CD4-positive, alpha-beta T cell treated with Interferon gamma for 1 hour (primary cell): ENCODE measurements at places on chromosomes 11 and 22.

DNA sequence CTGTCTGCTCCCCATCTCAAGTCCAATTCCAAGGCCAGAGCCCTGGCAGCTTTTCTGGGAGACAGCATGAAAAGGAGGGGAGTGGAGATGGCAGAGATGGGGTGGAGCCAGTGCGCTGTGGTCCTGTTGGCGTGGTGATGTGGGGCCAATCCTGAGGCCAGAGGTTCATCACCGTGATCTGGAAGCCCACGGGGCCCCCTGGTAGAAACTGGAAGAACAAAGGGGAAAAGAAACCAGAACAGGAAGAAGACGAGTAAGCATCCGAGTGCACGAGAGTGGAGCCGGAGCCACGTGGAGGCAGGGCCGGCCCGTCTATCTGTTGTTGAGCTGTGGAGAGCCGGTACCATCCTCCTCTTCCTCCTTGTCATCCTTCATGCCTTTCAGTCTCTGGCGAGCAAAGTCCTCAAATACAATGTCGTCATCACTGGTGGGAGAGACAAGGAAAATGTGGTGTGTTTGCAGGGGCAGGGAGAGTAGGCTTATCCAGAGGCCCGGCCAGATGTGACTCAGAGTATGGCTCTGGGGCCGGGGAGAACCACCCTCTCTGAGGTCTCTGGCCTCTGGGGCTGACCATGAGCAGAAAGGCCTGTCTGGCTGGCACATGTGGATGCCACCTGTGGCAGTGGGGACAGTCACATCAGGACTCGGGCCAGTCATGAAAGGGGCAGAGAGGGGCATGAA lies 25.4 kb downstream of the TPBGL start:
- DNase-seq = no peak

- DNase-seq = no peak
These were observed 96.0 kb upstream of the PITPNB start for GRCh38 chr22:28015046-28015425.

DNA sequence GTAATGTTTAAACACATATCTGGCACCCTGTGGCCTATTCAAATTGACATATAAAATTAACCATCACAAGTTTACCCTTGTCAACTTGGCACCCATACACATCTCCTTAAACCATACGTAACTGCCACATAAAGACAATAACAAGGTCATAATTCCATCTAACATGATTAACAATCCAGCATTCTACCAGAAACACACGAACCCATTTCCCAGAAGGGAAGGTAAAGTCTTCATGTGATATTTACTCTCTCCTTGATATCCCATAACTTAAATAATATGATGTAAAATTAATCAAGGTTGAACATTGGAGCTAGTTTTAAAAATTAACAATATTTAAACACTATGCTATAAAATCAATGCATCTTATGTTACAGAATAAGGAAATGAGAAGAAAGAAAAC lies 55.2 kb upstream of the CEP295 start:
- DNase-seq = no peak

DNA sequence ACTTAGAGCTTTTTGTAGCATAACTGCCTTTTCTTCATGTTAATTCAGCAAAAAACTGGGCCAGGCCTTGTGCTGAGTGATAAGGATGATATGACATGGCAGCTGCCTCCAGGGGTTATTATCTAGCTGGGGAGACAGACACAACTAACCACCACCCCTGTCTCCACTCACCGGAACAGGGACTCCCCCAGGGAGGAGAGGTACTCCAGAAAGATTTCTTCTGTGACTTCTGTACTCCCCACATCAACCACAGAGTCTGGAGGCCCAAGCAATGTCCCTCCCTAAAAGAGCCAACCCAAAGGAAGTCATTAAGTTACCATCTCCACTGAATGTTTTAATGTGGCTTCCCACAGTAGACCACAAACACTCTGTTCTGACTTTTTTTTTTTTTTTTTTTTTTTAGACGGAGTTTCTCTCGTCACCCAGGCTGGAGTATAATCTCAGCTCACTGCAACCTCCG lies 14.3 kb upstream of the PMM1 start:
- peak; percentile 58 for DNase-seq

GRCh38 chr11:126328938-126329643 lies 25.2 kb downstream of the DCPS start:
- no peak for DNase-seq

DNA sequence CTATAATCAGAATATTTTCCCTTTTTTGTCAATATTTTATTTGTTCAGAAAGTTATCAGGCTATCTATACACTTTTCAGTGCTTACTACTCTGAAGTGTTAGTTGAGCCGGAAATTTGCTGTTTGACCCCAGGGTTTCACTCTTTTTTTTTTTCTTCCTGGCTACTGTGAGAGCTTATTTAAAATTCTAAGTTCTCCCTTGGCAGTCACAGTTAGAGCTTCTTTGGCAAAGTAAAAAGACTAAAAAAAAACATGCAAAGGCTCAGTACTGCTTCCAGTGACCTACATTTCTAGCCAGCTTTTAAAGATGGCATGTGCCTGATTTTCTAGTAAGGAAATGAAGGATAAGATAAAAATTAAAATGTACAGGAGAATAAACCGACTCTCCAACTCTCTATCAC lies 48.4 kb downstream of the ELP4 start:
- DNase-seq = no peak

- DNase-seq = no peak
These were observed 577.8 kb downstream of the JRKL start for GRCh38 chr11:96967616-96968015.

DNA sequence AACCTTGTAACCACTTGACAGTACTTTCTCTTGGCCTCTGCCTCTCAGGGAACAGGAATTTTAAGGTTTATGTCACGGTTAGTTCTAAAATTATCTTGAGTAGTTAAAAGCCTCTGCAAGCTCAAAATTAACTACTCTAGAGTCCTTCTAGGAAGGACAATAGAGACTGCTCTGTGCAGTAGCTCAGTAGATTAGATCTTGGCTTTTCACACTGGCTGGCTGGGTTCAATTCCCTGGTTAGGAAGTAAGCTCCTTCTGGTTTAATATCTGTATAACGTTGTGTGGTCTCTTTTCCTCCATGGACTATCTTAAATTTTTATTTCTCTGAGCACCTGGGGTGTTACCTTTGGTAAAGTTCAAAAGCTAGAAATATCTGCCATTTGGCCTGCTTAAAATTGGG lies 109.2 kb downstream of the AASDHPPT start:
- no peak for DNase-seq

- no peak for DNase-seq
These were observed 1.1 kb upstream of the APLP2 start for GRCh38 chr11:130068546-130068985.

GRCh38 chr11:45933131-45933831 lies 10.8 kb downstream of the LARGE2 start:
- peak; percentile 62 for DNase-seq

DNA sequence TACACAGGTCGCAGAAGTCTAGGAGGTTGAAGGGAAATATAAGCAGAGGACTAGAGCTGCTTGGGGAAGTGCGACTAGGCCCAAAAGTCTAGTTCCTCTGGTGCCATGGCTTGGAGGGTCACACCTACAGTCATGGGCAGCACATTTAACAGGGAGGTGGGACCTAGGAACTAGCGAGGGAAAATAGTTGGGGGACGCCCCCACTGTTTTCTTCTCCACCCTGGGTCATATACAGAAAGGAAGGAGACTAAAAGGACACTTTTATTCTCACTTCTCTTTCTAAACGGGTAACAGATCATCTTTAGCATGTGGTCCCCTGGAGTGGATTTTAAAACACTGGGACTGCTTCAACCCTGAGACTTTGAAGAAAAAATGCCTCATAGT lies 16.6 kb downstream of the APIP start:
- no peak for DNase-seq

DNA sequence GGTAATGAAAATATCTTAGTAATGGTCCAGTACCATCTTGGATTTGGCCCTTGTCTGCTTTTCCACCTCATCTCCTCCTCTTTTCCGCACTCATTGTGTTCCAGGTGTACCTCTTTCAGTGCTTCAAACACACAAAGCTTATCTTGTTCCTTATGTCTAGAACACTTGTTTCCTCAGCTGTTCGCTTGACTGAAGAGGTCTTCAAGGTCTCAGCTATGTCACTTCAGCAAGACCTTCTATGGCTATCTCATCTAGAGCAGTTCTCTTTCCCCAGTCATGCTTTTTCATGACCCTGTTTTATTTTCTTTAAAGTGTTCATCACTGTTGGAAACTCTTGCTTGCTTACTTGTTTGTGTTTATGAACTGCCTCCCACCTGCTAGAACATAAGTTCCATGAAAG lies 47.4 kb downstream of the UVRAG start:
- no peak for DNase-seq

DNA sequence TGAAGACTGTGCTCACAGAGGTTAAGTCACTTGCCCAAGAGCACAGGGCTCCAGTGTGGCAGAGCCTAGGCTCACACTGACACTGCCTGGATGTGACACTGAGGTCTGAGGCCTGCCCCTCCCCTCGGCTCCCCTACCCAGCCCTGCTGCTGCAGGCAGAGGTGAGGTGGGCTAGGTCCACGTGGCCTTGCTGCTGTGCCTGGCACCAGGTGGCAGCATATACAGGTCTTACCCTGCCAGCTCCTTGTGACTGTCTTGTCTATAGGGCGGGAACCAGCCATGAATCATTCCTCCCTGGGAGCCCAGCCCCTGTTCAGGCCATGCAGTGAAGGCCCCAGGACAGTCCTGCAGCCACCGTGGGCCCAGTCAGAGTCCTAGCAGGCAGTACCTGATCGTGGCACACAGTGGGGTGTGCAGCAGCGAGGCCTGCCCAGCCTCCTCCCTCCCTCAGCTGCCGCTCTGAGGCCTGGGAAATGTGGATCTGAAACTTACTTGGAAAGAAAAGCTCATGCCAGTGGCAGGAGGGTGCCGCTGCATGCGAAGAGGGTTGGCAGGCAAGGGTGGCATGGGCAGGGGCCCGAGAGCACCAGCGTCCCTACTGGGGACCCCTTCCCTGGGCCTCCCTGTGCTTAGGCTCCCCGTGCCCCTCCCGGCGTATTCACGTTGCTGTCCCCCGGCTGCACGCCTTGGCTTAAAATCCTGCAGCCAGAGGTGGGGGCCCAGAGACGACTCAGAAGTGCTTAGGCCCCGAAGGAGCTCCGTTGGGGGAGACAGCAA lies 1.2 kb upstream of the CERK start:
- DNase-seq = peak; percentile 76

- no peak for DNase-seq
These were observed 1.9 kb downstream of the RGL4 start for GRCh38 chr22:23692598-23693291.

DNA sequence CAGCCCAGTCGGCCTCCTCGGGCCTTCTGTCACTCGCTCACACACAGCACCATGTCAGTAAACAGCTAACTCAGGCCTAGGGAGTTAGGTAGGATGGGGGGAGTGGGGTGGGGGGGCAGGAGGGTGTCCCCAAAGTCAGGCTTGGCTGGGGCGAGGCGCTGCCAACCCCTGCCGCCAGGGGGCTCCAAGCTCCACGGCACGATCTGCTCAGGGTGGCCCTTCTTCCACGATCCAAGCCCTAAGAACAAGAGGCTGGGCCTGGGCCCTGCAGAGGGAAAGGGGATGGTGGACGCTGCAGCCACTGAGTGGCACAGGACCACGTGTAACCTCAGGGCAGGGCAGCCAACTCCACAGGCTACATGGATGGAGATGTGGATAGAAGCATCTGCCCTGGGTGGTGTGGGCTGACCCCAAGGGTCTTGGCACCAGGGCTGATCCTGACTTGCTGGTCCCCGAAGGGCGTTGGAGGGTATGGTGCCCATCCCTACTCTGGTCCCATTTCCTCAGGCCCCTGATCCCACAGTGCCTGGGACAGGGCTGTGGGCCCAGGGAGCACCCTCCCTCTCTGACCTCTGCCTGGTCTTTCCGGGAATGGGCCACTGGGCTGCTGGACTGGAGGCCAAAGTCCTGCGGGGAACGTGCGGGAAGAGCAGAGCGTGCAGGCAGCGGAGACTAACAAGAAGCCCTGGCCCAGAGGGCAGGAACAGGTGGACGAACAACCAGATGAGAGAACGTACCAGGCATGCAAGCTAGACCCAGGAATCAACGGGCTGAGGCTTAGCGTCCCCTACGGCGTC lies 29.1 kb upstream of the TXNRD2 start:
- DNase-seq = peak; percentile 68

- DNase-seq = no peak
These were observed 131.4 kb upstream of the C11orf58 start for GRCh38 chr11:16606784-16607674.

GRCh38 chr11:124839128-124839971 lies 25.9 kb upstream of the ROBO3 start:
- no peak for DNase-seq

DNA sequence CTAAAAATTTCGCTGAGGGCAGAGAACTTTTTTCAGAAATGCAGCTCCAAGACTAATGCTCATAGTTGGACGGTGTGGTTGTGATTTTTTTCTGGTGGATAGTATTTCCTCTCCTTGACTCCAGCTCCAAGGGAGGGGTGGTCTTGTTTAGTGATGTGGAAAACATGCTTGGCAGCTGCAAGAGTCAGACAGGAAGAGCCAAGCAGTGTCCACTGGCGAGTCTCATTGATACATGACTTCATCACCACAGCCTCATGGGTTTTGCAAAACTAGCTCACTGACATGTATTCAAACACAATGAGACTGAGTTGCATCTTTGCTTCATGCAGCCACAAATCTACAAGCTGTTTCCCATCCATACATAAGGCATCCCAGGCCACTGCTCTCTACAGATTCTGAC lies 7.3 kb upstream of the KCNJ1 start:
- DNase-seq = no peak

DNA sequence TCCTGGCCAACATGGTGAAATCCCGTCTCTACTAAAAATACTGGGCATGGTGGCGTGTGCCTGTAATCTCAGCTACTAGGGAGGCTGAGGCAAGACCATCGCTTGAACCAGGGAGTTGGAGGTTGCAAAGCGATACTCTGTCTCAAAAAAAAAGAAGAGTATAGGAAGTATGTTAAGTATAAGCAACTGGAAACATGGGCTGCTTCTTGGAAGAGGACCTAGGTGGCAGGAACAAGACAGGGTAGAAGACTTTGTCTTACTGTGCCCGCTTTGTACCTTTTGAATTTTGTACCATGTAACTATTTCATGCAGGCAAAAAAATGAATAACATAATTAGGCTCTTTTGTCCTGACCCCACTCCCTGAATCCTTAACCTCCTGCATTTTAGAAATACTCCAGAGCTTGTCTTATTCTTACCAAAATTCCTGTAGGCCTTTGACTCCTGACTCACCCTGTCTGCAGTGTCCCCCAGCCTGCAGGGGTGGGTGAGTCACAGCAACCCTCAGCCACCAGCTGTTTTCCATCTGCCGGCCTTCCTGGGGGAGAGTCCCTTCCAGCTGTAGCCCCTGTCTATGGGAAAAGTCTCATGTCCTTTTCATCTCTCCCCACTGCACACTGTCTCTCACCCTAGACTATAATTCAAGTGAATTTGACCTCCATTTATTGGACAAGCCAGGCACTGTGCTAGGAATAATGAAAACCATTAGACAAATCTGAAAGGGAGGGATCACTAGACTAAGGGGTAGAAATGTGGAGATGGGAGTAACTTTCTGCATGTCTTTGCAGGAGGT lies 41.8 kb downstream of the TXN2 start:
- DNase-seq = no peak

- DNase-seq = peak; percentile 4
These were observed at the start of gene OSBP2 for GRCh38 chr22:30694640-30695350. Gene OSBP2 (plus strand): TSS chr22:30694874. CDS start chr22:30694910, 36 bp downstream.

GRCh38 chr11:115222218-115222862 lies 281.9 kb downstream of the CADM1 start:
- DNase-seq = peak; percentile 4
